Glutamatergic neuron (in vitro differentiated cells): ENCODE measurements at places on chromosomes 2 and 18.
A peak's percentile ranks its signal among the peaks of the same experiment; 100 is the strongest.

DNA sequence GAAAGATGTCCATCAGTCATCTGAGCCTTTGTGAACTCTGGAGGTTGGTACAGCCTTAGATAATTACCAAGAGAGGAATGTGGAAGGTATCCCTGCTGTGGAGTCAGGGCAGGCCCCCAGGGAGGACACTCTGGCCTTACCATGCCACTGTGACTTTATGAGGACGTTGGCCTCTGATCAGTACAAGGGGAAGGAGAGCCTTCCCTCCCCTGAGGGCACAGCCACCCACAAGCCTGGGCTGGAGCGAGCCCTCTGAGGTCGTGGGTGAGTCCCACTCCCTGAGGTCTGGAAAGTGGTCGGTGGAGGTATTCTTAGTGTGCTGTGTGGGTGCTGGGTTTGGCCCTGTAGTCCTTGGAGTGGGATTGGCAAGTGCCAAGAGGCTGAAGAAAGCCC lies 91.6 kb downstream of the STPG4 start:
- no peak for DNase-seq

- DNase-seq = no peak
Observed at GRCh38 chr18:59238385-59238784, 18.4 kb downstream of the GRP start.

- no peak for DNase-seq
Observed at GRCh38 chr2:169225906-169226305, 136.4 kb downstream of the LRP2 start.

GRCh38 chr2:126947103-126947429 lies 48.4 kb downstream of the TEX51 start:
- peak; percentile 24 for DNase-seq

DNA sequence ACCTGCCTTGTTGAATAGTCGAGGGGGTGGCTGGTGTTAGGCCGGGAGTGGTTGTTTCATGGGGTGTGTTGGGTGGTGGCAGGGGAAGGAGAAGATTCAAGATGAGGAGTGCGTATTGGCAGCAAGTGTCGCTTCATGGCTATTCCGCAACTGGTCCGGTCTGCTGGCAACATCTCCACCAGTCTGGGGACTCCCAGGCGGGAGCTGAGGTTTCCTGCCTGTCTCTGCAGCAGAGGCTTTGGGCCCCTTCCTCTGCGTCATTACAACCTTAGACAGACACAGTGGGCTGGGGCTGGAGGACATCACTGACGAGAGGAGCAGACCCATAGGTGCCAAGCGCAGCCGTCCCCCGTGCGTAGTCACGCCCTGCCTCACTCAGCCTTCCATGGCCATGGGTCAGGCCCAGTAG lies 64.0 kb upstream of the MCFD2 start:
- DNase-seq = no peak

DNA sequence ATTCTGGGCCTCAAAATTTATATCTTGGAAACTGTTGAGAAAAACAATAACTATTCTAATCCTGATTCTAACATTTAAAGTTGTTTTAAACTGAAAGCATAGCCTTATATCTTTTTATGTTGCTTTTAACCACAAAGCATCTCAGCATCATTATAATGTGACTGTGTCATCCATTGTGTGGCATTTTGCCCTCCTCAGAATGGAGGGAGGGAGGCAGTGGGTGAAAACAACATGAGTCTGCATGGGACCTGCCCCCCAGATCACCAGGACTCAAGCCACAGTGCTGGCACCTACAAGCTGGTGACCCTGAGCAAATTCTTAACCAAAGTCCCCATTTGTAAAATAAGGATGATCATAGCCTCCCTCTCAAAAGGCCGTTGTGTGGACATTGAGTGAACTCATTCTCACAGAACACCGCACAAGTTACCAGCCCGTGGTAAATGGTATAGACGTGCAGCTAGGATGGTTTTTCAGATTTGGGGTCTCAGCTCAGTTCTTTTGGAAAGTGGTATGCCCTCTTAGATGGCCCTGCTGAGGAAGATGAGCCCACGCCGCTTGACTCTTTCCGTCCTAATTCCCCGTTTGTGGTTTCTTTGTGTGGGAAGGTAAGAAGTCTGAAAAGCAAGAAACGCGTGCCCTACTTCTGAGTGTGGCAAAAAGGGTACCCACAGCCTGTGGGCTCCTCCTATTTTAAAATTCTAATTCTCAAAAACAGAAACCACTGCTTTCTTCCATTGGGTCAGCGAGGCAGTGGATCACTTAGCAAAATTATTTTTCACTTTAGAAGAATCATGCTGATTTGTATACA lies 305.0 kb upstream of the ID2 start:
- no peak for DNase-seq

DNA sequence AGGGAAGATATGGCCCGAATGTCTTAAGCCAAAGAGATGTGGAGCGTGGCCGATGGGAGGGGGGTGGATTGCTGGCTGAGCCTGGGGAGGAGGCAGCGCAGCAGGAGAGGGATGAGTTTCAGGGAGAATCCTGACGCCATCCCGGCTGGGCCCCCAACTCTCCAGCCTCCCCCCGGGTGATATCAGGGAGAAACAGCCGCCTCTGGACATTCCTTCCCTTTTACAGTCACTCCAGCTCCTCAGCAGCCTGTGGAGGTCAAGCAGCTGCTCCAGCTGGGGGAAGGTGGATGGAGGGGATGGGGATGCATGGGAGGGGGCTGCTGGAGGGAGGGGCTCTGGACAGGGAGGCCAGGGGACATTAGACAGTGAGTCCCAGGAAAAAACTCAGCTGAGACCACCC lies 9.5 kb upstream of the DES start:
- no peak for DNase-seq

GRCh38 chr2:11738589-11739436 lies 7.6 kb upstream of the LPIN1 start:
- peak; percentile 50 for DNase-seq

DNA sequence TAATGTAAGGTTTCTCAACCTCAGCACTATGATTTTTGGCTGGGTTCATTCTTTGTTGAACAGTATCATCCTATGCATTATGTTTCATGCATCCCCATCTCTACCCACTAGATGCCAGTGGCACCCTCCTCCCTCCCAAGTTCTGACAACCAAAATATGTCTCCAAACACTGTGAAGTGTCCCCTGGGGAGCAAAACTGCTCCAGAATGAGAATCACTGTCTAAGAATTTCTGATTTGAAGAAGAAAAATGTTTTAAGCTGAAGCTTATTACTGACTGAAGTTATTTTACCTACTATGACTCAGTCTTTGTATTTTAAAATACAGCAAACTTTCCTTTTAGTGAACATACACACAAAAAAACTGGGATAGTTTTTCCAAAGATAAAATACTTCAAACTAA lies 3.4 kb downstream of the THADA start:
- no peak for DNase-seq

GRCh38 chr2:170139276-170139967 lies 38.5 kb upstream of the MYO3B start:
- DNase-seq = no peak

GRCh38 chr2:134128746-134129145 lies 125.1 kb upstream of the MGAT5 start:
- no peak for DNase-seq

DNA sequence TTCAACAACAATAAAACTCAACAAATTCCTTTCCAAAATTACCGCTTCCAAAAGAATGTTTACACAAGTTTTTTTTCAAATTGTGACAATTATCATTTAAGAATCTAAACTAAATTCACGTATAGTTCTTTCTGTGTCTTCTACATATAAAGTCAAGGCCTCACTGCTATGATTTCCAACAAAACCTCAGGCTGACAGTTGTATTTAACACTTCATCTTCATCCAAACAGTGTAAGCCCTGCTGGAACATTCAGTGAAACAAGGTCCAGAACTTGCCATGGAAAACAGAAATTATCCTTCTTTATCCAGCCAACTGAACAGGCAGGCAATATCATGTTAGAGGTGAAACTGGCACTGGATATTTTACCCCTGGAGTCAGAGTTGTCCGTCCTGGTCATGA lies 357.9 kb downstream of the PID1 start:
- no peak for DNase-seq

DNA sequence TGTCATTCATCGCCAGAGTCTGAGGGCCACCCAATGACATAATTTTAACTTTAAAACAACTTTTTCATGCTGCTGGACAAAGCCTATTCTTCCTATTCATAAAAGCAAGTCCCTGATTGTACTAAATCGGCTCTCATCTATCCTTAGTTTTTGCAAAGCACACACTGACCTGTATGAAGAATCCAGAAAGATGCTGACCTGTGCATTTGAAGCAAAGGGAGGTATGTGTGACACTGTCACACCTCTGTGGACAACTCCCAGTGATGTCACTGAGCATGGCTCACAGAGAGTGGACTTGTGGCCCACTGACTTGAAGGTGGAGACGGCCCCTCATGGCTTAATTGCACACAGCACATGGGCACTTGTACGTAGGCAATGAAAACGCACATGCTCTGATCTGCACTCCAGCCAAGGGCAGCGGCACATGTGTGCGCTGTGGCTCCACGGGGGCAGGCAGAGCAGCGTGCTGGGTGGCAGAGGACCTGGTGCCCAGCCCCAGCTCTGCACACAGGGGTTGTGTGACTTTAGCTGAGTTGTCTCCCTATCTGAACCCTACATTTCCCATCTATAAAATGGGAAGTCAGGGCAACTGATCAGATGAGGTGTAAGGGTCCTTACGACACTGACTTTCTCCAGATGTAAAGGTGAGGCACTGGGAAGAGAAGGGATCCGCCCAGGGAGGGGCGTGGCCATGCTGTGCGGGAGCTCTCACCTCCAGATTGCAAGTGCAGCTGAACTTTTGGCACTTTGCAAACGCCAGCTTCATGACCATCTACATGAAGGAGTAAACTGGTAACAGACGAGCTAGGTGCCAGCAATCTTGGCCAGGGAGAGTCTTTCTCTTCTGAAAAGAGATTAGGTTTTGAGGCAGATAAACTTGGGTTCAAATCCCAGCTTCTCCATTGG lies 14.3 kb upstream of the ODC1 start:
- DNase-seq = no peak

DNA sequence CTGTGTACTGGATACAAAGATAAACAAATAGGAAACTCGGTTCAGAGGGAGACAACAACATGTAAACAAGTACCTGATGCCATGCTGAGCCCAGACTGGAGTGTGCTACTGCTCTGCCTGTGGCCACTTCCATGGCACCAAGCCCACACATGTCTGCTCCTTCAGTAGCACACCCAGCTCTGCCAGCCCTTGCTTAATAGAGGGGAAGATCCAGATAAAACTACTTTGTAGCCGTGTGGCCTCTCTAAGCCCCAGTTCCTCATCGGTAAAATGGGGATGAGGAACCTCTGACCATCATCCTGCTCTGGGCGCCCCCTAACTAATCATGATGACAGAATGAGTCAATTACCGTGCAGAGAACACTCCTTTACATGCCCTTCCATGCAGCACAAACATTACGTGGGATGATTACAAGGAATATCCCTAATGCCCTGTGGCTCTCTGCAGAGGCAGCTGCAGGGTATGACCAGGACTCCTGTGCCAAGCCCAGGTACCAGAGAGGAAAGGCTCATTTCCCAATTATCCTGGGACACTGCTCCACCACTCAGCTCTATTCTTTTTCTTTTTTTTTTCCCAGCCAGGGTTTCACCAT lies 34.9 kb downstream of the DNMT3A start:
- no peak for DNase-seq

DNA sequence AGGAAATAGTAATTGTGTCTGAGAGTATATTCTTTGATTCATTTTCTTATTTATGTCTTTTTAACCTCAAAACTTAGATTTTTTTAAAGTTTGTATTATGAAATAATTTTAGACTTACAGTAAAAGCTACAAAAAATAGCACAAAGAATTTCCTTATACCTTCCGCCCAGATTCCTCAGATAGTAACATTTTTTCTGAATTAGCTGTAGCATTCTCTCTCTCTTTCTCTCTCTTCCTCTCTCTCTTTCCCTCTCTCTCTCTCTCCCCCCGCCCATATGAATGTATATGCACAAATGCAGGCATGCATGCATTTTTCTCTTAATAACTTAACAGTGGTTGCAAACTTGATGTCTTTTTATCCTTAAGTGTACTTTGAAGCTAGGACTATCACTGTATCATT lies 361.1 kb upstream of the NRP2 start:
- DNase-seq = no peak

DNA sequence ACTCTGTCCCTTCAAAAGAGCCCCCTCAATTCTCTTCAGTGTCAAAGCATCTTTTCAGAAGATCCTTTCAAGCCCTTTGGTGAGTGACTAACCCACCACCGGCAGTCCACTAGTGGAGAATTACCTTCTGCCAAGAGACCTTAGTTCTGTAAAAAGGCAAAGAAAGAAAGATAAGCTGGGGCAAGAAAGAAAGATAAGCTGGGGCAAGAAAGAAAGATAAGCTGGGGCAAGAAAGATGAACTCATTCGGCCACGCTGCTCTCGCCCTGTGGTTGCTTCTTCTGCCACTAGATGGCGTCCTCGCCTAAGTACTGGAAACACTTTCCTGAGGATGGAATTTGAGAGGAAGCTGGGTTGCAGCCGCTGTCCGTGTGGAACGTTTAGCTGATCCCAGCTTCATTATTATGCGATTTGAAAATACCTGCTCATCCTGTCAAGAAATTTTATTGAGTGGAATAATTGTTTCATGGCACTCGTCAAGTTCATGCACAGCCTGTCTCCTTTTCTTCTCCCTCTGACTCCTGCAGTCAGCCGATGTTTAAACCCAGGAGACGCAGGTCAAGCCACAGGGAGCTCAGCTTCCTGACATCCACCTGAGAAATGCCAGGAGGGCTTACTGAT lies 17.3 kb upstream of the ANXA4 start:
- DNase-seq = peak; percentile 93

- no peak for DNase-seq
Observed at GRCh38 chr18:54335638-54336173, 22.0 kb downstream of the STARD6 start.
